Activated CD4-positive, alpha-beta T cell treated with anti-CD3 and anti-CD28 coated beads for 36 hours (primary cell): ENCODE measurements at places on chromosomes 7 and 10. TPM values are rescaled to one million over a fixed set of nuclear protein-coding genes. Genes with fewer than 3 reads are reported as not detected.

GRCh38 chr10:30116041-30116491 is 56.7 kb upstream of the JCAD start:
- no peak overlapping the region for H3K27ac ChIP-seq
- no peaks in the 10 kb centered on the region for H3K4me1 ChIP-seq

DNA sequence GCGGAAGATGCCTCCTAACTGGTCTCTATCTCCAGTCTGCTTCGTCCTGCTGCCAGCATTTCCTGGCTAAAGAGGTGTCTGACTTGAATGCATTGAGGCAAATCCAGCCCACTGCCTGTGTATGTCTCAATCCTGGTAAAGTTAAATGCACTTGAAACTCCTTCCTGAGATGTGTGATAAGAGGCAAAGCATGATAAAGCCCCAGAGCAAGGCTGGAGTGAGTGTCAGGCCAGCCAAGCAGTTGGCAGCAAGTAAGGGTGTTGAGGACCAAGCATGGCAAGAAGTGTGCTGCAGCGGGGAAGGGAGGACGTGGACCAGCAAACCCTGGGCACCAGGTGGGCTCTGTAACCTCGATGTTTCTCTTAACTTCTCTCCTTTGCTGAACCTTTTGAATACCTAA is 29.1 kb downstream of the LRRC18 start:
- no peak overlapping the region for H3K4me3 ChIP-seq
- no peaks in the 10 kb centered on the region for H3K27me3 ChIP-seq
- H3K27ac ChIP-seq, result no peak overlapping the region

DNA sequence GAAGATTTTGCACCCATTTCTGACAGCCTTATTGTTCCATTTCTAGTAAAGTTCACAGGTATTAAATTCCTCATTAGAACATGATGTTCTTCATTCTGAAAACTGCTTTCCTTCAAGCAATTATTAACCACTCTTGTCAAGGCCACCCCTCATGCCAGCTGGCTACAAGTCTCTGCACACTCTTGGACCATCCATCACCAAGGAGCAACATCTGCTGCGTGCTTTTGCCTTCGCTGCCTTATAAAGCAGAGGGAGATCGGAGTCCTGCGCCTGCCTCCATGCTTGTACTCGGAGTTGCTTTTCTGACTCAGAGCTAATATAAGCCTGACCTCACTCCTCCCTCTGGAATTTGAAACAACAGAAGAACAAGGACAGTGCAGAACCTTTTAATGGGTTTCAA is 529.9 kb upstream of the DPP6 start:
- no peak for DNase-seq
- no peak overlapping the region for H3K4me3 ChIP-seq
- H3K27me3 ChIP-seq, result no peaks in the 10 kb centered on the region
- H3K36me3 ChIP-seq, result no peaks in the 10 kb centered on the region
- no peaks in the 10 kb centered on the region for H3K4me1 ChIP-seq

DNA sequence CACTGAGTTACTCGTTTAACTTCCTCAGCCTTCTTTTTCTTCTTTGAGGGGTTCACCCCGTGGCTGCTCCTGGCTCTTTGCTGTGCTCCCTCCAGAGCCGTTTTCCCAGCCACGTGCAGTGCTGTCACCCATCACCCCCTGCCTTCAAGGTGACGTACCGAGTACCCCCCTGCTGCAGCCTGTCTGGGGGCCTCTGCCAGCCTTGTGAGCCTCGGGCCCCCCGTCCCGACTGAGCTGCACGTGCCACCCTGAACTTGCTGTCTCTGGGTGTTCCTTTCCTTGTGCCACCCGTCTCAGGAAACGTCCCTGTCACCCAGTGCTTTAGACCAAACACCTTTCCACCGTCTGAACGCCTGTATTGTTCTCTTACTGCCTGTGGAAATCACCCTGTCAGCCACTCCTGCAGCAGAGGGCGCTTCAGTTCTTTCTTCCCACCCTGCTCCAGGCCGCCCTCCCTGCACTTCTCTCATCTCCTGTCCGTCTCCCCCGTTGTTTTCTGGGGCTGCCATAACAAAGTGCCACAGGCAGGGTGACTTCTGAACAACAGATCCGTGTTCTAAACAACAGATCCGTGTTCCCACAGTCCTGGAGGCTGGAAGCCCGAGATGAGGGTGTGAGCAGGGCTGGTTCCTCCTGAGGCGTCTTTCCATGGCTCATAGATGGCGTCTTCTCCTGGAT is 44.6 kb downstream of the WDR37 start:
- peak overlapping the region; percentile 42 for H3K27ac ChIP-seq
- H3K4me1 ChIP-seq, result peaks cover 28% of the 10 kb centered on the region
- DNase-seq, result no peak
- peaks cover 51% of the 10 kb centered on the region for H3K36me3 ChIP-seq
- H3K4me3 ChIP-seq, result no peak overlapping the region
- no peaks in the 10 kb centered on the region for H3K27me3 ChIP-seq

- no peak overlapping the region for H3K27ac ChIP-seq
- no peaks in the 10 kb centered on the region for H3K36me3 ChIP-seq
- no peaks in the 10 kb centered on the region for H3K4me1 ChIP-seq
- DNase-seq, result no peak
- H3K4me3 ChIP-seq, result no peak overlapping the region
- no peaks in the 10 kb centered on the region for H3K27me3 ChIP-seq
Measured at GRCh38 chr10:51204066-51204465, 129.8 kb downstream of the PRKG1 start.

GRCh38 chr7:22586101-22586785 is 86.3 kb upstream of the STEAP1B start:
- H3K27me3 ChIP-seq, result peaks cover 23% of the 10 kb centered on the region
- H3K4me3 ChIP-seq, result no peak overlapping the region
- peaks cover 15% of the 10 kb centered on the region for H3K4me1 ChIP-seq
- DNase-seq, result no peak
- no peaks in the 10 kb centered on the region for H3K36me3 ChIP-seq

GRCh38 chr10:36880898-36881297 is 244.5 kb upstream of the ANKRD30A start:
- no peaks in the 10 kb centered on the region for H3K4me1 ChIP-seq
- H3K36me3 ChIP-seq, result no peaks in the 10 kb centered on the region
- H3K27ac ChIP-seq, result no peak overlapping the region
- DNase-seq, result no peak
- H3K4me3 ChIP-seq, result no peak overlapping the region
- H3K27me3 ChIP-seq, result peaks cover 1% of the 10 kb centered on the region

GRCh38 chr7:21942955-21943354 is 2.7 kb downstream of the CDCA7L start:
- H3K27ac ChIP-seq, result no peak overlapping the region
- peak overlapping the region; percentile 82 for H3K4me3 ChIP-seq
- peaks cover 21% of the 10 kb centered on the region for H3K36me3 ChIP-seq

DNA sequence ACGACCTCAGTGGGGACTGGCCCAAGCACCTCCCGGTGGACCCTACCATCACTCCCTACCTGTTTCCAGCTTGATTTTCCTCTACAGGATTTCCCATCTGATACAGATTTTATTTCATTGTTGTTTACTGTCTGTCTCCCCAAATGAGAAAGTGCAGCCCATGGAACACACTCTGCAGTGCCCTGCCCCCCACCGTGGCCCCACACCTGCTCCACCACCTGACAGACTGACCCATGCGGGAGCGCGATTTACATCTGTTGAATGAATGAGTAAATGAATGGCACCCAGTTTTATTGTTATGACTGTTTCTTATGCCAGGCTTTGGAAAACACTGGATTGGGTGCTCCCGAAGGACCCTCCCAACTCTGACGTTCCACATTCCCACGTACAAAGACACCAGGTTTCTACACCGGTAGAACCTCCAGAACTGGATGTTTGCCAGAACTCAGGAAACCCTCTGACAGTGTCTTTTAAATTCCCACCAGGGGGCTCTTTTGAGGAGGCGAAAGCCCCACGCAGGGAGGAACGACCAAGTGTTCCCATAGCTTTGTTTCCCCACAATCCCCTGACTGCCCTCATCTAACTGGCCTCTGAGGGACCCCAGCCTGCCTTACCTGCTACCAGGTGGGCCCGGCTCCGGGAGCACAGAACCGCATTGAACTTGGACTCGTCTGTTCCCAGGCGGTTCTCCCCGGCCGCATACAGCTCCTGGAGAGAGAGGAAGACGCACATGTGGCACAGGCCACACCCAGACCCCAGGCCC is 29.0 kb downstream of the PLAC9 start:
- no peak overlapping the region for H3K4me3 ChIP-seq
- peaks cover 10% of the 10 kb centered on the region for H3K4me1 ChIP-seq
- H3K27me3 ChIP-seq, result no peaks in the 10 kb centered on the region

- peaks cover 10% of the 10 kb centered on the region for H3K4me1 ChIP-seq
- DNase-seq, result no peak
- H3K27me3 ChIP-seq, result no peaks in the 10 kb centered on the region
- H3K27ac ChIP-seq, result no peak overlapping the region
- peaks cover 45% of the 10 kb centered on the region for H3K36me3 ChIP-seq
- no peak overlapping the region for H3K4me3 ChIP-seq
Measured at GRCh38 chr10:74114041-74114448, 36.6 kb downstream of the AP3M1 start.

- H3K27me3 ChIP-seq, result no peaks in the 10 kb centered on the region
- no peak for DNase-seq
- H3K36me3 ChIP-seq, result no peaks in the 10 kb centered on the region
- no peaks in the 10 kb centered on the region for H3K4me1 ChIP-seq
Measured at GRCh38 chr10:121310151-121310711, 288.0 kb downstream of the FGFR2 start.

- no peaks in the 10 kb centered on the region for H3K27me3 ChIP-seq
- no peak overlapping the region for H3K4me3 ChIP-seq
- no peak overlapping the region for H3K27ac ChIP-seq
- H3K36me3 ChIP-seq, result no peaks in the 10 kb centered on the region
- H3K4me1 ChIP-seq, result no peaks in the 10 kb centered on the region
- DNase-seq, result no peak
Measured at GRCh38 chr10:33783557-33783956, 449.1 kb upstream of the NRP1 start.

The PLCE1 gene
- 0.02 TPM for total RNA-seq

The COA1 gene
- 76.9 TPM for total RNA-seq

The CFAP58 gene
- total RNA-seq, result 0.64 TPM

The ANXA11 gene
- total RNA-seq, result 348 TPM

The OPN1SW gene
- total RNA-seq, result not detected

The NOS3 gene
- total RNA-seq, result 11.1 TPM
